ENCODE measurements at places on chromosomes 5 and 9.

DNA sequence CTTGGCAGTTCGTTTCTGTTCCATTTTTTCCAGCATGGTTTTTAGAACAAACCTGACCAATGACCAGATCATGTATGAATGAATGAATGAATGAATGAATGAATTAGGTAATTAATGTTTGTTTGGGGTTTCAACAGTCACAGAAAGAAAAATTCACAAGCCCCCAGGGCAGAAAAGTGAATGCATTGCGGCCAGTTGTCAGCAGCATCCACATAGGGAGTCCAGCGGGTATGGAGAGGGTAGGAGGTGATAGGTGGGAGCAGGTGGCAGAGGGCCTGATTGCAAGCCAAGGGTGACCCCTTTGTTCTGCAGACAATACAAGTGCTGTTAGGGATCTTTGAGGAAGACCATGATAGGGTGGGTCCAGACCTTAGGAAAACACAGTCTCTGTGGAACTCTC, 49.7 kb upstream of the SAP30L start:
- peaks cover 11% of the 10 kb centered on the region for H3K36me3 ChIP-seq
- no peak for DNase-seq
- peaks cover 6% of the 10 kb centered on the region for H3K4me1 ChIP-seq
- H3K4me3 ChIP-seq = no peak overlapping the region

GRCh38 chr9:91882627-91883026, 67.4 kb downstream of the ROR2 start:
- peak overlapping the region; percentile 12 for H3K27ac ChIP-seq
- H3K4me1 ChIP-seq = peaks cover 27% of the 10 kb centered on the region
- H3K4me3 ChIP-seq = no peak overlapping the region
- peaks cover 33% of the 10 kb centered on the region for H3K36me3 ChIP-seq

- no peak overlapping the region for H3K27ac ChIP-seq
- H3K36me3 ChIP-seq = no peaks in the 10 kb centered on the region
- no peak overlapping the region for H3K4me3 ChIP-seq
These were observed 499.5 kb upstream of the BRINP1 start for GRCh38 chr9:119868694-119869093.

GRCh38 chr5:83895860-83896259, 175.2 kb upstream of the HAPLN1 start:
- H3K27me3 ChIP-seq = no peaks in the 10 kb centered on the region
- H3K4me3 ChIP-seq = no peak overlapping the region
- no peak overlapping the region for H3K27ac ChIP-seq
- no peaks in the 10 kb centered on the region for H3K36me3 ChIP-seq

- no peak overlapping the region for H3K4me3 ChIP-seq
- no peaks in the 10 kb centered on the region for H3K4me1 ChIP-seq
- peaks cover 25% of the 10 kb centered on the region for H3K27me3 ChIP-seq
These were observed 214.1 kb downstream of the HSPA4 start for GRCh38 chr5:133265720-133266526.

GRCh38 chr9:134514503-134514902, 127.1 kb upstream of the COL5A1 start:
- no peaks in the 10 kb centered on the region for H3K36me3 ChIP-seq
- H3K4me1 ChIP-seq = peaks cover 7% of the 10 kb centered on the region
- H3K27me3 ChIP-seq = peaks cover 18% of the 10 kb centered on the region
- no peak overlapping the region for H3K4me3 ChIP-seq
- no peak overlapping the region for H3K27ac ChIP-seq

GRCh38 chr5:124596595-124597421, 149.6 kb downstream of the ZNF608 start:
- H3K4me3 ChIP-seq = no peak overlapping the region
- no peaks in the 10 kb centered on the region for H3K36me3 ChIP-seq
- H3K27ac ChIP-seq = no peak overlapping the region
- peak; percentile 55 for DNase-seq

DNA sequence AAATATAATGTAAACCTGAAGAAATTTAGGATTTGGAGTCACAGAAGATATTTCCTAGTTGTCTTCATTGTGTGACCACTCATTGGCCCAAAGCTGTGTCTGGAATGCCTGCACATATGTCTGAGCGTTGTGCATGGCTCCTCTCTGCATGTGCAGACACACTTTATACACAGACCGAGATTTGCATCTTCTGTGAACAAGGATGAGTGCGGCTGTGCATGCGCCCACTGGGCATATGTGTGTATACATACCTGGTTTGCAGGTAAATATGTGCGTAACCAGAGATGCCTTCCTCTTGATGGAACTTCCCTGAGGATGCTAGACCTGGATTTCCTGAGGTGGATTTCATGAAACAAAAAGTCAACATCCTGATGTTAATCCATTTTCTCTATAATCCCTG, 19.1 kb downstream of the PHF2 start:
- DNase-seq = no peak
- no peaks in the 10 kb centered on the region for H3K27me3 ChIP-seq
- H3K36me3 ChIP-seq = no peaks in the 10 kb centered on the region
- H3K4me1 ChIP-seq = peaks cover 26% of the 10 kb centered on the region
- no peak overlapping the region for H3K4me3 ChIP-seq

GRCh38 chr9:81619353-81620001, 69.9 kb downstream of the TLE1 start:
- H3K36me3 ChIP-seq = no peaks in the 10 kb centered on the region
- H3K4me1 ChIP-seq = no peaks in the 10 kb centered on the region
- H3K27me3 ChIP-seq = no peaks in the 10 kb centered on the region
- H3K4me3 ChIP-seq = no peak overlapping the region
- no peak for DNase-seq

DNA sequence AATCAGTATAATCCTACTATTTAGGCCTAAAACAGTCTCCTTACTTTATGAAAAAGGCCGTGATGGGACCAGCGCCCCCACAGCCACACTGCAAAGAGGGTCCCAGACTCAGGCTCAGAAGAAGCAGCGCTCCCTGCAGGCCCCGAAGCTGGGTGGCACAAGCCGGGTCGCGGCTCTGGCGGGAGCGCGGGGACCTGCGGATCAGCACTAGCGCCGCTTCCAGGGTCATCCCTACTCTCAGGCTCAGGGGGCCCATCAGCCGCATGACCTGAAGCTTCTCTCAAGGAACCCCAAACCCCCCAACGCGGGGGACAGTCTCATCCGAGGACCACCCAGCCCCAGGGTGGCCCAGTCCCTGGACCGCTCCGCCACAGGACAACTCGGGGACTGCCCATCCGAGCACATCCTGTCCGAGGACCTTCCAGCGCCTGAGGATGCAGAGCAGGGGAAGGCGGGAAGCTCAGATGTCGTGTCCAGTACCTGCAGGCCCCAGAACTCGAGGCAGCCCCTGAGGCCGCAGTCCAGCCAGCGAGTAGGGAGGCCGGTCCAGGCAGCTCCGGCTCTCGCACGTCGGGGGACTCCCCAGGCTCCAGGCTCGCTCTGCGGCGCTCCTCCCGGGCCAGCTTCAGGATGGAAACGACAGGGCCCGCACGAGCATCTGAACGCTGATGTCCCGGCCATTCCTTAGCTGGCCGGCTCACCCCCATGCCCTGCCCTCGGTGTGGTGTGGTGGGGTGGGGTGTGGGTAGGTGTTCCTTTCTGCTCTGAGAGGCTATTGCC, 32.4 kb upstream of the CDK20 start:
- peaks cover 21% of the 10 kb centered on the region for H3K27me3 ChIP-seq
- no peak overlapping the region for H3K4me3 ChIP-seq
- no peak overlapping the region for H3K27ac ChIP-seq
- no peaks in the 10 kb centered on the region for H3K36me3 ChIP-seq
- no peaks in the 10 kb centered on the region for H3K4me1 ChIP-seq

DNA sequence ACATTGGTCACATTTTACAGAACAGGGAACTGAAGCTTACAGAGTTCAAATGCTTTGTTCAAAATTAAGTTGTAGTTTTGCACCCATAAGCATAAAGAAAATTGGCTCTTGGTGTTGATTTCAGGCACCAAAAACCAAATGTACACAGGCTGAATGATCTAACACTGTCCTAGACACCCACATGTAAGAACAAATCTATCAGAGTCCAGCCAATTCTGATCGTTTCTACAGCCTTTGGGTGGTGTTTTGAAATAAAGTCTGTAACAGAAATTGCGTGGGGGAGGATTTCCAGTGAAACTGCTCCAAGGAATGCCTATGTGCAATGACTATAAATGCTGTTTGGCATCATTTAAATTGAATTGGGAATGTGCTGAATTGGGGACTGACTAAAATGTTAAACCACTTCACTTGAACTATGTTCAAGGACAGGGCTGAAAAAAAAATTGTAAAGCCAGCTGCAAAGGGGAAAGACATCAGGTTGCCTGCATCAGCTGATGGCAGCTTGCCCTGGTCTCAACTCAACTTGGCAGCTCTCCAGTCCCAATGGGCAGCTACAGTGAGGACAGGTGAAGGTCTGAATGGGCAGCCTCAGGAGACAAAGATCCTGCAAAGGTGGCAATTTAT, 92.2 kb upstream of the TRPC7 start:
- H3K4me3 ChIP-seq = no peak overlapping the region
- no peak overlapping the region for H3K27ac ChIP-seq
- H3K27me3 ChIP-seq = peaks cover 2% of the 10 kb centered on the region
- no peaks in the 10 kb centered on the region for H3K36me3 ChIP-seq
- DNase-seq = no peak

- H3K4me1 ChIP-seq = no peaks in the 10 kb centered on the region
- H3K27ac ChIP-seq = no peak overlapping the region
- H3K36me3 ChIP-seq = no peaks in the 10 kb centered on the region
- H3K27me3 ChIP-seq = peaks cover 4% of the 10 kb centered on the region
These were observed 44.4 kb upstream of the RASGRF2 start for GRCh38 chr5:80915716-80916115.

- H3K27ac ChIP-seq = no peak overlapping the region
- H3K4me3 ChIP-seq = no peak overlapping the region
- peaks cover 3% of the 10 kb centered on the region for H3K36me3 ChIP-seq
- H3K4me1 ChIP-seq = no peaks in the 10 kb centered on the region
These were observed 56.5 kb upstream of the ZNF354A start for GRCh38 chr5:178786859-178787499.

DNA sequence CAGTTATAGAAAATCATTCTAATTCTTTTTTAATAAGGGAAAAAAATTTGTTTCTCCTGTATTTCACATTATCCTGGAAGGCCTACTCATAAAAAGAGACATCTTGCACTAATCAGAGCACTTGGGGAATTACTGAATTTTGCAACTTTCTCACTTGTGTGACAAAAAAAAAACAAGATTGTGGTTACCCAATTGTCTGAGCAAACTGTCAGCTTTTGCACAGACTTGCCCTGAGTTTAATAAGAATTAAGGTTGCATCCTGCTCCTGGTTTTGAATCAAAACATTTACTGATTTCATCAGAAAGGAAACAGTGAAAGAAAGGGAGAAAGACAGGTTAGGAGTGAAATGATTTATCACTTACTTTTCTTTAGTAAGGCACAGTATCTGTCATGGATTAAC, 10.6 kb upstream of the SH3RF2 start:
- H3K4me1 ChIP-seq = no peaks in the 10 kb centered on the region
- H3K27me3 ChIP-seq = no peaks in the 10 kb centered on the region
- no peaks in the 10 kb centered on the region for H3K36me3 ChIP-seq
- no peak for DNase-seq
- no peak overlapping the region for H3K4me3 ChIP-seq

- H3K27ac ChIP-seq = peak overlapping the region; percentile 100
- no peaks in the 10 kb centered on the region for H3K27me3 ChIP-seq
These were observed 490 bp downstream of the ICE1 start for GRCh38 chr5:5422819-5423515.

- no peaks in the 10 kb centered on the region for H3K36me3 ChIP-seq
- H3K4me3 ChIP-seq = no peak overlapping the region
- H3K27me3 ChIP-seq = no peaks in the 10 kb centered on the region
These were observed 7.1 kb upstream of the TNFSF8 start for GRCh38 chr9:114937516-114937915.

DNA sequence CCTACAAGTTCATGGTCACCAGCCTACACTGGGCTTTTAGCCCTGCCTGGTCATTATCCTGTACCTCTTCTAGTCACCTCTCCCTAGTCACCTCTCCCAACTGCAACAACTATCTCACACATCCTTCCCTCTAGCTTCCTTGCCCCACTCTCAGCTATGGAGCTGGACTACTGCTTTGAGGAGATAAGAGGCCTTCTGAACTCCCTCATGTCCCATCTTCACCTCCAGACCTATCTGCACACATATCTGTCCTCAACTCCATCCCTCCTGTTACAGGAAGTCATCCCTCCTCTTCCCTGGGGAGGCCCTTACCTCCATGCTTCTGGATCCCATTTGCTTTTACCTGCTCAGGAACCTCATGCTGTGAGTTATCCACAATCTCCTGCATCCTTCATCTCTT, 5.7 kb downstream of the RPP25L start:
- no peak overlapping the region for H3K27ac ChIP-seq
- H3K4me1 ChIP-seq = peaks cover 8% of the 10 kb centered on the region
- H3K36me3 ChIP-seq = peaks cover 10% of the 10 kb centered on the region
- peak; percentile 33 for DNase-seq

GRCh38 chr5:7576023-7576715, 180.2 kb downstream of the ADCY2 start:
- no peaks in the 10 kb centered on the region for H3K36me3 ChIP-seq
- no peak for DNase-seq
- H3K27me3 ChIP-seq = no peaks in the 10 kb centered on the region

DNA sequence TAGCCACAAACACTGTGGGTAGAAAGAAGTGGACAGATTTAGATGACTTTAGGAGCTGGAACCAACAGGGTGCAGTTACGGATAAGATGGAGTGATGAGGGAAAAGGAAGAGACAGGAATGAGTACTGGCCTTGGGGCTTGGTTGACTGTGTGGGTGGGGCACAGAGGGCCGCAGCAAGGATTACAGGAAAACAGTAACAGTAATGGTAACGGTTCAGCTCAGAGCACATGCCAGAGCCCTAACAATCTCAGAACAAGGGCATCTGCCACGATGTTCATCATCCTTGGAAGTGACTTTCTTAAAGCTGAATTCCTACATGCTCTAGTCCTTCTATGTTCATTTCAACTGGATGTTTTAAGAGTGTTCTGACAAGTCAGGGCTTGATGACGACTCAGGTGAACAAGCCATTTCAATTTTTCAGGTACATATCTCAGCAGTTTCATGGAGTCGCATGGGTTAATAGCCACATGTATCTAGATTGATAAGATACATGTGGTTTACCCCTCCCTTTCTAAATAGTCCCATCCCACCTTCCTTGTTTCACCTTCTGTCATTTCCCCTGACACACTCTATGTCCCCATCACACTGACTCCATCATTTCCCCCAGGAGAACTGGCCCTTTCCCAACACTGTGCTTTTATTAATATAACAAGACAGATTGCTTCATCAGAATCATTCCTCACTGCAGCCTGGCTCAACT, 65.0 kb downstream of the CEMIP2 start:
- peaks cover 40% of the 10 kb centered on the region for H3K36me3 ChIP-seq
- no peak overlapping the region for H3K27ac ChIP-seq
- H3K4me1 ChIP-seq = no peaks in the 10 kb centered on the region
- H3K27me3 ChIP-seq = no peaks in the 10 kb centered on the region
- H3K4me3 ChIP-seq = no peak overlapping the region
- DNase-seq = no peak

- DNase-seq = no peak
- no peaks in the 10 kb centered on the region for H3K27me3 ChIP-seq
- no peaks in the 10 kb centered on the region for H3K4me1 ChIP-seq
- peaks cover 60% of the 10 kb centered on the region for H3K36me3 ChIP-seq
- no peak overlapping the region for H3K4me3 ChIP-seq
These were observed 8.8 kb downstream of the PRXL2C start for GRCh38 chr9:96646081-96646991.

Measured in K562 (cell line).